ENCODE measurements at places on chromosomes 16 and 17. TPM values are rescaled to one million over a fixed set of nuclear protein-coding genes. Genes with fewer than 3 reads are reported as not detected.

NPTX1 gene
- 5.6 TPM for total RNA-seq

UMOD gene
- not detected for total RNA-seq

NAA60 gene
- 10.2 TPM for total RNA-seq

CALB2 gene
- total RNA-seq, result 1.7 TPM

CYB5B gene
- total RNA-seq, result 79.6 TPM

CTRL gene
- 0.96 TPM for total RNA-seq

KRT40 gene
- total RNA-seq, result not detected

AANAT gene
- not detected for total RNA-seq

KRT25 gene
- total RNA-seq, result not detected

Data from regular cardiac myocyte (primary cell).